Cardiac septum (tissue), 1 donor: ENCODE measurements at places on chromosomes 4 and X.

DNA sequence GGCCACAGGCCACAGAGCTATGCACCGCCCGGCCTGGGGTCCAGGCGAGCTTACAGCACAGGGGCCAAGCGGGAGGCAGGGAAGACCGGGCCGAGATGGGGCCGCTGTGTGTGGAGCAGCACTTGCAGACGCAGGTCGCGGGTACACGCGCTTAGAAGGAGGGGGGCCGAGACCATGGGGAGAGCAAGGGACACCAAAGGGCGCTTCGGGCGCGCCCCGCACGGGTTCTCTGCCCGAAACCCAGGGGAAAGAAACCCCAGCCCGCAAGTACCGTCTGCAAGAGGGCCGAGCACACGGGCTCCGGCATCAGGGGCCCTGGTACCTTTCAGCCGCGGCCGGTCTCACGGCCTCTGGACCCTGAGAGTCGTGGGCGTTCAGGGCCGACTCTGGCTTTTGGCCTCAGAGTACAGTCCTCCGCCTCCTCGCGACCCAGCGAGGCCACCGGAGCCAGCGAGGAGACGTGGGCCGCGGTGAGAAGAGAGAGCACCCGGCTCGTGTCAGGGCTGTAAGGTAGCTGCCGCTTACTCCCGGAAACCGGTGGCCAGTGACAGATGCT lies 342 bp downstream of the EOLA2 start:
- no peak for DNase-seq

DNA sequence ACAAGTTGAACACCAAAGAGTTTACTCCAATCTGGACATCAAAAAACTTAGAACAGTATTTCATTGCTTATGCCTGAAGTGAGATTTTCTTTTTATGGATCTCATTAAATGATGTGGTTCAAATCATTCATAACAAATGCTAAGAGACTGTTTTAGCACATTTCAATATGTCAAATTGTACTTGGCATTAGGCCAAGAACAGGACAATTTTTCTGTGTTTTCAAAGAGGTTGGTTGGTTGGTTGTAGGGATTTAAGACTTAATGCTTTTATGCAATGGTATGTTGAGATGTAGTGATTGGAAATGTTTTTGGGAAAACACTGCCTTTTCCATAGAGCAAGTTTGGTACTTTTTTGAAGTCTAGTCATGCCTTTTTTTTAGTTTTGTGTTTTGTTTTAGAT lies 510.4 kb downstream of the ZNF674 start:
- no peak for DNase-seq

DNA sequence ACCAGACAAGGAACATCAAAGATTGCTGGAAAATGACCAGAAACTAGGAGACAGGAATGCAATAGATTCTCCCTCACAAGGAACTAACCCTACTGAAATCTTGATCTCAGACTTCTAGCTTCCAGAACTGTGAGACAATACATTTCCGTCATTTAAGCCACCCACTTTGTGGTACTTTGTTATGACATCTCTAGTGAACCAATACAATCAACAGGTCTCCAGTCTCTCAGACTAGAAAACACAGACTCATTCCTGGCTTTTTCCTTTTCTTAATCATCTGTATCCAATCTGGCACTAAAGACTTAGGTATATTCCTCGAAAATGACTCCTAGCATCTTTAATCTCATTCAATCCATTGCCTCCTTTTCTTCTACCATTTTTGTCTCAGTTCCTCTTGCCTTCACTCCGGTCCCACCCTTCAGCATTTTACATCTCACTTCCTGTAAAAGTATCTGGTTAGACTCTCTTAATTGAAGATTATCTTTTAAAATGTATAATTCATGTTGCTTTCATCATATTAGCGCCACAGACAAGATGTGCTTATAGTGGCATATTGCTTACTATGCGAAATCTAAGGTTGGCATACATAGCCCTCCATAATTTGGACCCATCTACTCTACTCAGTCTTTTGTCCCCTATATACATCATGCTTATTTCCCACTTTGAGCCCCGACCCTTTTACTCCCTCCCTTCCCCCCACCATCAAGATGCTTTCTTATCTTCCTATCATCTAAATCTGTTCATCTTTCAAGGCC lies 250.0 kb downstream of the ENOX2 start:
- no peak for DNase-seq

- no peak for DNase-seq
Observed at GRCh38 chr4:116413222-116413621, 672.2 kb downstream of the TRAM1L1 start.

DNA sequence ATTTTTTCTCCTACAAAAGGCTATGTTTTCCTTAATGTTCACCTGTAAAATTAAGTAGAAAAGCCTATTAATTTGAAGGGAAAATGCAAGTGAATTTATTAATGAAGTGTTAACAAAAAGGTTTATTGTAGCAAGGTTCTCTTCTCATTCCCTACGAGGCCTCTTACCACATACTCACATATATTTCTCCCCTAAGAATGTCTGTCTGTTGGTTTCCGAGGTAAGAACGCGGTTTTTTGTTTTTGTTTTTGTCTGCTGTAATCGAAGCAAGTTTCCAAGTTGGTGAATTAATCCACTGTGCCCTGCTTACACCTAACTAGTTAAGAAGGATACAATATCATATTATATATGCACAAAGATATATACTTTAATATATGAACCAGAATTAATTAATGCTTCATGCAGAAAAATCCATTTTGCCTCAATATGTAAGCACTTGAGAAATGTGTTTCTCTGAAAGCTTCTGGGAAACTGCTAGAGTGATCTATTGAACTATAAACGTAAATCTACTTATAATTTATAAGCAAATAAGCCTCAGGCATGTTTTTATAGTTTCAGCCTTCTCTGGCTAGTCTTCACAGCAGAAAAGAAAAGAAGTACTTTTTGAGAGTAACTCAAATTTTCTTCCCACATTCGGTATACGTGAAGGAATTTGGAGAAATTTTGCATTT lies 120.8 kb downstream of the EGF start:
- no peak for DNase-seq

DNA sequence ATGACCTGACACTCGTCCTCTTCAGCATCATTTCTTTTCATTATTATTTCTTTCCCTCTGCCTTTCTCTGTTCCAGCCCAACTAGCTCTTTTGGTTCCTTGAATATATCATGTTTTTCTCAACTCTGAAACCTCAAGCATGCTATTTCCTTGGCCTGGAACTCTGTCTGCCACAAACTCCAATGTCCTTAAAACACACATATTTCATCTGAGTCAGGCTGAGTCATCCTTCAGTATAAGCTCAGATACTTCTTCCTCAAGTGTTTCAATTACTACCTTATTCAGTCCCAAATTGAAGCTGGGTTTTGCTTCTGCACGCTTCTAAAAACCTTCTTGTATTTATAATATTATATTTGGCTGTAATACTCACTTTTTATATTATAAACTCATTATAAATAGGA lies 424.2 kb downstream of the PDGFC start:
- no peak for DNase-seq
